ENCODE measurements at places on chromosomes 7 and 10.

DNA sequence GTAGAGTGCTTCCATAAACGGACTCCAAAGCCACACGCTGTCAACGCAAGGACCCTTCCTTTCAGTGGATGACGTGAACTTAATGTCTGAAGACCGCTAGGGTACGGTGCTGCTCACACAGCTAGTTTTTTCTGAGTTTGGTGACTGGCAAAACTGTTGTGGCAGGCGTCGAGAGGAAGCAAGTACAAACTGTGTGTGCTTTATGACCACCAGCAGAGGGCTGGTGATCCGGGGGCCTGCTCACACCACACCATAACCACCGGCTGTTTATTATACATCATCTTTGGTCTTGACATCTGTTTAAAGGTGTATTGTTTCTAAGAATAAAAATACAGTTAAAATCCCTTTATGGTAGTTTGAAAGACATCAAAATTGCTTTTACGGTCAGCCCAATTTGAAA lies 37.1 kb upstream of the ATP6V0A4 start:
- DNase-seq, result no peak

- no peak for DNase-seq
These were observed 40.6 kb downstream of the GHRHR start for GRCh38 chr7:31004393-31004792.

- peak; percentile 31 for DNase-seq
These were observed 11.1 kb downstream of the C7orf57 start for GRCh38 chr7:48046458-48046857.

DNA sequence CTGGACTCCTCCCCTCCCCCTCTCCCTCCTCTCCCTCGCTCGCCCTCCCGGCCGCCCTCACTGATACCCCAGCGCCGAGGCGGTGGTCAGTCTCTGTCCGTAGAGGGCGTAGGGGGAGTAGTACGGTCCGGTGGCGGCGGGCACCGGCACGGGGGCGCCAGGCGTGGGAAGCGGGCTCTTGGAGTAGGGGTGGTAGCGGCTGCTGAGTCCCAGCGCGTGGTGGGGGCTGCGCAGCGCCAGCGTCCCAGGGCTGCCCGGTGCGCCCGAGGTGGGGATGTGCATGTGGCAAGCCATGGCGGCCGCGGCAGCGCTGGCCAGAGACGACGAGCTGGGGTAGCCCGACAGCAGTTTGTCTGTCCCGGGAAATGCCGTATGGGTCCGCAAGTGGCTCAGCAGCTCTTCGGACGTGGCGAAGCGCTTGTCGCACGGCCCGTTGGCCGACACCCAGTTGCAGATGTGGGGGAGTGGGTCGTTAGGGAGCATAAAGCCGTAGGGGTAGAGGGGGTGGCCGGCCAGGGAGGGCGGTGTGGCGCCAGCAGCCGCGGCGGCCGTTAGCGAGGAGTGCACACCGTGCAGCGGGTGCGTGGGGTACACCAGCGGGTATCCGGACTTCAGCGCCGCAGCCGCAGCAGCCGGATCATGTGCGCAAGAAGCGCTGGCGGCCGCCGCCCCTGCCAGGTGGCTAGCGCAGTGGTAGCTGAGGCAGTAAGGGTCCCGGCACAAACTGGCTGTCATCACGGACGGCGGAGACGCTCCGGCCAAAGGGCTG lies 2.7 kb downstream of the ZNF503 start:
- no peak for DNase-seq

DNA sequence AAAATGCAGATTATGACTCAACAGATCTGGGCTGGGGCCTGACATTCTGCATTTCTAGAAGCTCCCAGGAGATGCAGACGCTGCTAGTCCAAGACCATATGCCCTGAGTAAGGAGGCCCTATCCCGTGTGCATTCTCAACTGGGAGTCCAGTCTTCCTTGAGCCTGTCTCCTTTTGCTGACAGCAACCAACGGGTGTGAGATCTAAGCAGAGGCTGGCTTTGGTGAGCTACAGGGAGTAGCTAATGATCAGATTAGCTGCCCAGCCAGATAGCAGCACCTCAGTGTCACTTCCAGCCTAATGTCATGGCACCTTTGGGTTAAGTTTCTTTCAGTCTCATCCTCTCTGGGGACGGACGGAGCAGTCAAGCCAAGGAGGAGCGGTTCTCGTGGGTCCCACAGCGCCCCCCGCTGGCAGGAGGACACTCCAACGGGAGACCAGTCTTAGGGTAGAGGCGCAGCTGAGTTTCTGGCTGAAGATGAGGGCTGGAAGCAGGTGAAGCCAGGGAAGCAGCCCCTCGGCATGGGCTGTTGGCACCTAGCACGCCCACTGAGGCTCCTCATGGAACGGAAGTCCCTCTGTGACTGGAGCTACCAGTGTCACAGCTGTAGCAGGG lies 154.0 kb downstream of the CCDC3 start:
- no peak for DNase-seq

- no peak for DNase-seq
These were observed 54.7 kb downstream of the SYPL1 start for GRCh38 chr7:106057204-106057961.

Measured in CD4-positive, alpha-beta T cell treated with Interferon gamma for 1 hour (primary cell).